ENCODE measurements at places on chromosomes 16 and 17. TPM values are rescaled to one million over a fixed set of nuclear protein-coding genes. Genes with fewer than 3 reads are reported as not detected.

FZD2 gene
- total RNA-seq = 47.1 TPM

DNA sequence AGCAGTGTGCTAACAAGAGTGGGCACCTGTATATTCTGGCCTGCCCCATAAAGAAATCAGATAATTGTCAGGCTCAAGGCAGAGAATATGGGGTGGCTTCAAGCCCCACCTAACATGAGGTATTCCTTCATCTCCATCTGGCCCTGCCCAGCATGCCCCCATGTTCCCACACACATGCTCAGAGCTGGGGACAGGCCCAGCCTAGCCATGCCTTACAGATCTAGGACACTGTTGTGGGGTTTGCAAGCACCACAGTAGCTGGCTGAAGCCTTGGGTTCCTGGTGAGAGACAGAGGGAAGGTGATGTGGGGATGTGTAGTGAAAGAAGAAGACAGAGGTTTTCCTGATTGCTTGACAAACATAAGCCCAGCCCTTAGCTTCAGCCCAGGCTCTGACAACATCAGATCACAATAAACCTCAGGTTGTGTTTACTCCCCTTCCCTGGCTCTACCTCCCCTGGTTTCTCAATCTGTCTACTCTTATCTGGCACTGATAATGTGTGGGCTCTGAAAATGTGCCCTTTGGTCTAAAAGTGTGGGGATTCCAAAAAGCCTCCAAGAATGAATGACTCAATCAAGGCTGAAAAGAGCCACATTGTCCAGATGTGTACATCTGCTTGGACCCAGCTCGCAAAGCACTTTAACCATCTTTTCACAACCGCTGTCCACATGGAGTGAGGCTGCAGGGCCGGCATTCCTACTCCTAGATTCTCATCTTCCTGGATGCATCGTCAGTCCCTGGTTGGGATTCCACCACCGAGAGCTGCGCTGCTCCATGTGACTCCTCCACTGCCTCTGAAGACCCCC is 34.4 kb downstream of the CDRT4 start:
- peaks cover 27% of the 10 kb centered on the region for H3K4me1 ChIP-seq
- H3K36me3 ChIP-seq = peaks cover 3% of the 10 kb centered on the region
- H3K27ac ChIP-seq = no peak overlapping the region
- DNase-seq = peak; percentile 93

GRCh38 chr17:77841742-77842527 is 116.6 kb upstream of the TNRC6C start:
- no peaks in the 10 kb centered on the region for H3K27me3 ChIP-seq
- no peak for DNase-seq
- no peak overlapping the region for H3K27ac ChIP-seq
- H3K4me1 ChIP-seq = peaks cover 17% of the 10 kb centered on the region

MT1X gene
- total RNA-seq = 5.7 TPM

- H3K27me3 ChIP-seq = no peaks in the 10 kb centered on the region
- no peak overlapping the region for H3K4me3 ChIP-seq
- no peaks in the 10 kb centered on the region for H3K36me3 ChIP-seq
- H3K27ac ChIP-seq = no peak overlapping the region
- DNase-seq = no peak
These were observed 18.2 kb downstream of the ZCCHC14 start for GRCh38 chr16:87474566-87474996.

PLA2G10 gene
- 0.18 TPM for total RNA-seq

DNA sequence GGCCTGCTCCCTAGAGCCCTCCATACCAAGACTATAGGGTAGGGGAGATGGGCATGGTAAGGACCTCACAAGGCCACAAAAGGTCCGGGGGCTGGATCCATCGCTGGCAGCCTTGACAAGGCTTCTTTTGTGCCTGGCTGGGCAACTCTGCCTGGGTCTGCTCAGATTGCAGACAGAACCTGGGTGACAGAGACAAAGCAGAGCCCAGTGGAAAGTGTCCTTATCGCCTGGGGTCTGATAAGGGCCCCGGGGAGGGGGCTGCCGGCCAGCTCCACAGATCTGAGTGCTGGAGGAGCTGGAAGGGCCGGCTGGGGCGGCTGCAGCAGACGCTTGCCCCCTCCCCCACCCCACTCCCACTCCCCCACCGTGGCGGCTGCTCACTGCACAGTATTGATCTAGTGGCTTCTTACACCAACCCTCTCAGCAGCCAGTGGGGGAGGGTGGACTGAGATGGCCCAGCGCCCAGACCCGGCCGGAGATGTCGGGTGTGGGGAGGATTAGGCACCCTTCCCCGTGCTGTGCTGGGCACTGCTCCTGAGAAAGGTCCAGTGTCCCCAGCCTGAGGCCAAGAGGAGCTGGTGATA is 7.2 kb downstream of the MMP15 start:
- H3K4me3 ChIP-seq = peak overlapping the region; percentile 5
- DNase-seq = peak; percentile 52
- H3K27ac ChIP-seq = peak overlapping the region; percentile 94
- H3K4me1 ChIP-seq = peaks cover 93% of the 10 kb centered on the region
- no peaks in the 10 kb centered on the region for H3K27me3 ChIP-seq

SPATA22 gene
- not detected for total RNA-seq

RAB37 gene
- 3.4 TPM for total RNA-seq

- H3K4me1 ChIP-seq = no peaks in the 10 kb centered on the region
- H3K27me3 ChIP-seq = no peaks in the 10 kb centered on the region
- H3K4me3 ChIP-seq = no peak overlapping the region
- DNase-seq = peak; percentile 21
These were observed 44.2 kb downstream of the HELZ start for GRCh38 chr17:67200727-67201301.

GRCh38 chr16:81520151-81520470 is 75.5 kb downstream of the CMIP start:
- H3K36me3 ChIP-seq = no peaks in the 10 kb centered on the region
- no peak overlapping the region for H3K27ac ChIP-seq
- DNase-seq = no peak
- no peak overlapping the region for H3K4me3 ChIP-seq
- no peaks in the 10 kb centered on the region for H3K4me1 ChIP-seq

GRCh38 chr17:43834106-43834505 is 1.2 kb upstream of the MPP3 start:
- no peak overlapping the region for H3K27ac ChIP-seq
- H3K4me1 ChIP-seq = peaks cover 9% of the 10 kb centered on the region
- no peak overlapping the region for H3K4me3 ChIP-seq
- H3K36me3 ChIP-seq = no peaks in the 10 kb centered on the region
- DNase-seq = no peak
- H3K27me3 ChIP-seq = no peaks in the 10 kb centered on the region

DNA sequence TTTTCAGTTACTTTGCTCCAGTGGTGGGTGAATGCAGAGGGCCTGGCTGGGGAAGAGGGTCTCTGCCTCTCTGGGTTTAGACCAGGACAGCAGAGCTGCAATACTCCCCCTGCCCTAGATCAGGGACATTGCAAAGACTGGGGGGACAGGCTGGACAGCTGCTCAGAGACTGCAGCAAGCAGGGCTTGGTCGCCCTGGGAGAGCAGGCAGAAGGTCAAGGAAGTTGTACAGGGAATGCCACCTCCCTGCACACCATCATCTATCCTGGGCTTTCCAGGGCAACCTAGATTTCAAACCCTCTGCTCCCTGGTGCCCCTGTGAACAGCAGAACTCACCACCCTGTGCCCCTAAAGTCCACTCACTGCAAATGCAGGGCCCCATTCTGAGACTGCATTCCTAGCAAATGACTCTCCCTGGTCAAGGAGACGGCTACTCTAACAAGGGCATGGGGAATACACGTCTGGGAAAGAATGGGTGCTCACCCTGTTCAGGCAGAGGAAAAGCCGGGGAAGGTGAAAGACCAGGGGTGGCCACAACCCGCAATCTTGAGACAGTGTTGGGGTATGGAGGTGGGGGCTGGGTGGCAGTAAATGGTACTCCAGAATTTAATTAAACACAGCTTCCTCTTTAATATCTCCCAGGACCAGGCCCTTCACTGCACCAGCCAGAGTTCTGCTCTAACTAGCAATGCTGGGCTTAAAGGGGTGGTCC is 1.0 kb downstream of the KIFC3 start:
- no peaks in the 10 kb centered on the region for H3K27me3 ChIP-seq
- H3K4me3 ChIP-seq = peak overlapping the region; percentile 51

C1QL1 gene
- 24.6 TPM for total RNA-seq

SLC7A5 gene
- total RNA-seq = 7.4 TPM

MYL11 gene
- total RNA-seq = not detected

PABPN1L gene
- total RNA-seq = not detected

SCIMP gene
- total RNA-seq = not detected

NPW gene
- total RNA-seq = 3.3 TPM

GRCh38 chr17:75125984-75126383 is 5.6 kb downstream of the NT5C start:
- H3K27me3 ChIP-seq = no peaks in the 10 kb centered on the region
- DNase-seq = no peak
- H3K4me1 ChIP-seq = no peaks in the 10 kb centered on the region

GRCh38 chr16:84785843-84786581 is 33.8 kb upstream of the CRISPLD2 start:
- no peak overlapping the region for H3K4me3 ChIP-seq
- no peaks in the 10 kb centered on the region for H3K27me3 ChIP-seq
- no peaks in the 10 kb centered on the region for H3K36me3 ChIP-seq
- peak; percentile 52 for DNase-seq
- no peak overlapping the region for H3K27ac ChIP-seq

GRCh38 chr17:74164446-74165045 is 38.9 kb upstream of the RPL38 start:
- no peaks in the 10 kb centered on the region for H3K27me3 ChIP-seq
- DNase-seq = no peak
- H3K4me3 ChIP-seq = no peak overlapping the region
- H3K27ac ChIP-seq = no peak overlapping the region

DNA sequence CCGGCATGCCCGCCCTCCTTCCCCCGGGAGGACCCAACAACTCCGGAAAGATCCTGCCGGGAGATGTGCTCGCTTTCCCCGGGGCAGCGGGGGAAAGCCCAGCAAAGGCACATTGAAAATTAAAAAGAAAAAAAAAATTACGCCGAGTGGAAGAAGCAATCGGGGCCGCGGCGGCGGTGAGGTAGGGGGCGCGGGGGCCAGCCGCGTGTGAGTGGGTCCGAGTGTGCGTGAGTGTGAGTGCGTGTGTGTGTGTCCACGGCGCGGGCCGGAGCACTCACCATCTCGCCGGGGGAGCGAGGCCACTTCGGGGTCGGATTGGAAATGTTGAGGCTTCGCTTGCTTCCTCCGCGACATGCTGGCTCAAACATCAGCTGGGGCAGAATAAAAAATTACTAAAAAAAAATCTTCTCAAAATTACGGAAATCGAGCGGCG is at the start of gene SALL1:
TSS of gene SALL1 (minus strand) at position 383 of the 433 bp plus-strand sequence. CDS start at position 354, 29 bp downstream.
- DNase-seq = peak; percentile 23
- peak within 1 kb of the TSS; percentile 89 for H3K27ac ChIP-seq
- no peaks in the 10 kb centered on the region for H3K36me3 ChIP-seq
- H3K4me3 ChIP-seq = peak within 1 kb of the TSS; percentile 68

DNA sequence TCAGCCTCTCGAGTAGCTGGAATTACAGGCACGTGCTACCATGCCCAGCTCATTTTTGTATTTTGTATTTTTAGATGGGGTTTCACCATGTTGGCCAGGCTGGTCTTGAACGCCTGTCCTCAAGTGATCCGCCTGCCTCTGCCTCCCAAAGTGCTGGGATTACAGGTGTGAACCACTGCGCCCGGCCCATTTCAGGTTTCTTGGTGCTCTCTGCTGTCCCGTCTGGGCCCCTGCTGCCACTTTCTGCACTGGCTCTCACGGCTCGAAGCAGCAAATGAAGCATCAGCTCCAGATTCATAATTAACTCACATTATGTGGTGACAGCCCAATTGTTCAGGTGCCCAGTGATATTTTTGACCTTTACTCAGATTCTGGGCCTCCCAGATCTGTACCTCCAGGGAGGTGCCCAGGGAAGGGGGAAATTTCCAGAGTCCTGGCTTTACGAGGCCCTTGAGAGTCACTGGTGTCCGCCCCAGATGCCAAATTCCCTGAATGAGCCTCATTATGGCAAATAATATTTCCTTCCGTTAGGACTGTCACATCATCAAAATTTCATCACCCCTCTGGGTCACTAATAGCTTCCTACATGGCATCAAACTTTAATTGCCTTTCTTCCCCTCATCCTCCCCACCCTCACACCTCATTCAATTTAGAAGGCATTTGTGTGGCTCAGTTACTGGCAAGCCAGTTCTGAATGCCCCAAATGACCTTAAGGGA is 9.0 kb downstream of the SDK2 start:
- H3K4me1 ChIP-seq = peaks cover 13% of the 10 kb centered on the region
- H3K27ac ChIP-seq = no peak overlapping the region
- H3K36me3 ChIP-seq = no peaks in the 10 kb centered on the region
- no peaks in the 10 kb centered on the region for H3K27me3 ChIP-seq
- no peak for DNase-seq
- H3K4me3 ChIP-seq = no peak overlapping the region

TNS4 gene
- not detected for total RNA-seq

ZNF652 gene
- 30.0 TPM for total RNA-seq

DNA sequence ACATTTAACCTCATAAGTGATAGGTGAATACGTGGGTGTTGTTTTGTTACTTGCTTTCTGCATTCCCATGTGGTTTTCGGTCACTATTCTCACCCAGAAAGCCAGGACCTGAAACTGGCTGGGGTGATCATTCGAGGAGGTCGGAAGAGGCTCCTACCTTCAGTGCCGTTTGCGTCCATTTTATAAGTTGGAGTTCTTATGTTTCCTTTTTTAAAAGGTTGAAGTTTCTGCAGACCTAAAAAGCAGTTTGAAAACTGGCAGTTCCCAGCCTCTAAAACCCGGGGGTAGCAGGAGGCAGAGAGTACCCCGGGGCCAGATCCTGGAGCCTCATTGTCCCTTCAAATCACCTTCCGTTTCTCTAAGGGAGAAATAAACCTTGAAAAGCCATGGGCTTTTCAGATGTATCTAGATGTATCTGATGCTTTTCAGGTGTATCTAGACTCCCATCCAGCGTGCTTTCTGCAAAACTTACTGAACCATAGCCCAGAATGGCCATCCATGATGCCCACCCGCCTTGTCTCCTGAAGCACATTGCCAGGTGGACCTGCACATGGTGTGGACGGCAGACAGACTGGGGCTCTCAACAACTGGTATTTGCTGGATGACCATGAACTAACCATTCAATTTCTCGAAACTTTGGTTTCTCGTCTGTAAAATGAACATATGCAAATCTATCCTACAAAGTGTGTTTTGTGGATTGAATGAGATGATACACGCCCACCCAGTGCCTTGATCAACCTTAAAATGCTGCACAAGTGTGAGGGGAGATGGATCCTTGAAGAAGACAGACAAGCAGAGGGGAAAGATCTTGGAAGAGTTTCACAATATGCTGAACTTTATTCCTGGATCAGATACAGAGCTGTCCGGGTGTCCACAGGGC is 1.3 kb downstream of the NLRC5 start:
- H3K27ac ChIP-seq = no peak overlapping the region
- DNase-seq = no peak
- H3K4me1 ChIP-seq = no peaks in the 10 kb centered on the region
- H3K36me3 ChIP-seq = no peaks in the 10 kb centered on the region
- no peak overlapping the region for H3K4me3 ChIP-seq

- peaks cover 42% of the 10 kb centered on the region for H3K27me3 ChIP-seq
- DNase-seq = no peak
- no peaks in the 10 kb centered on the region for H3K36me3 ChIP-seq
- H3K27ac ChIP-seq = no peak overlapping the region
- no peaks in the 10 kb centered on the region for H3K4me1 ChIP-seq
- no peak overlapping the region for H3K4me3 ChIP-seq
These were observed 104.0 kb downstream of the MRM1 start for GRCh38 chr17:36705283-36705795.
